CD4-positive, alpha-beta memory T cell (primary cell): ENCODE measurements at places on chromosomes 1 and 21. TPM values are rescaled to one million over a fixed set of nuclear protein-coding genes. Genes with fewer than 3 reads are reported as not detected.

The PEF1 gene
- total RNA-seq = 39.1 TPM

The OR2L8 gene
- total RNA-seq = 0.73 TPM

The TNN gene
- total RNA-seq = not detected

- H3K36me3 ChIP-seq = no peaks in the 10 kb centered on the region
- peak; percentile 82 for DNase-seq
- H3K4me1 ChIP-seq = peaks cover 84% of the 10 kb centered on the region
- H3K27ac ChIP-seq = peak overlapping the region; percentile 78
These were observed 23.2 kb downstream of the ARID4B start for GRCh38 chr1:235304549-235305451.

The SPRR5 gene
- not detected for total RNA-seq
